Karpas-422 (cell line): ENCODE measurements at places on chromosomes 3 and 15. TPM values are rescaled to one million over a fixed set of nuclear protein-coding genes. Genes with fewer than 3 reads are reported as not detected.
A peak's percentile ranks its signal among the peaks of the same experiment; 100 is the strongest.

DNA sequence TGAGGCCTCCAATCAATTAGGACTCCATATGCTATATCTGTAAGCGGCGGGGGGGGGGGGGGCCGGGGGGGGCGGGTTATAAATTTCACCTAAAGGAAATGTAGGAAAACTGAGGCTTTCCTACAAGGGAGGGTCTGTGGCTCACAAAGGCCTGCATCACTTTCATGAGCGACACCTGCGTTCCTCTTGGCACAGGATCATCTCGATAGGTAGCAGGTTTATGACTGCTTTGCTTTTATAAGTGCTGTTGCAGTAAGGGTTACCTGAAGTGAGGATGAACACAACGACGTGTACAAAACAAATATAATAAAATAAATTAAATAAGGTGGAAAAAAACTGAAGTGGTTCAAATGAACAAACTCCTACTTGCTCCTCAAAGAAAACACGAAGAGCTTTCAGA is 194.3 kb downstream of the FOXP1 start:
- DNase-seq: no peak

- no peak for DNase-seq
Observed at GRCh38 chr15:85693277-85693676, 101.4 kb downstream of the KLHL25 start.

DNA sequence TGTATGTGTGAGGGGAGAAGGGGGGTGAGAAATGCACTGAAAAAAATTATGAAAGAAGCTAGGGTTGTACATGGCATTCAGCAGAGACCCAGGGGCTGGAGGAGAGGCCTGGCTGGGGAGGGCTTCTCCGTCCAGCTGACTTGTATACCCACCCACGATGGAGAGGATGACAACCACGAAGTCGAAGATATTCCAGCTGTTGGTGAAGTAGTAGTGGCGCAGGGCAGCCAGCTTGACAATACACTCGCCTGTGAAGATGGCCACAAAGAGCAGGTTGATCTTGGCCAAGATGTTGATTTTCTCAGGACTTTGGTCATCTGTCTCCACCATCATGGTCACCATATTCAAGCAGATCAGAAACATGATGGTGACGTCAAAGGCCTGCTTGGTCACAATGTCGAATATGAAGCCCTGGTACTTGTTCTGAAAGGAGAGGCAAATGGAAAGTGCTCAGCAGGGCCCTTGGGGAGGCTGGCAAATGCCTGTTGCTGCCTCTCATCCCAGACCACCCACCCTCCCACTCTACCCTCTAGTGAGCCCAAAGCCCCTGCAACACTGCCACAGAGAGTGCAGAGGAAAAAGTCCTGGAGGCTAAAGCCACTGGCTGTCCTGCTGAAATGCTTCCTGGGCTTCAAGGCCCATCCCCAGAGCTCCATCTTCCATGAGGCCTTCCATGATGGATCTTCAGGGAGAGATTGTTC is 58.1 kb downstream of the EXOG start:
- DNase-seq: no peak

- DNase-seq: no peak
Observed at GRCh38 chr3:145518639-145519038, 642.3 kb downstream of the PLOD2 start.

TSC22D2 gene
- total RNA-seq: 8.7 and 44.4 TPM in 2 replicates

GRCh38 chr15:79083154-79083553 is 7.4 kb downstream of the RASGRF1 start:
- DNase-seq: no peak

CA12 gene
- not detected in 2 replicates for total RNA-seq

DNA sequence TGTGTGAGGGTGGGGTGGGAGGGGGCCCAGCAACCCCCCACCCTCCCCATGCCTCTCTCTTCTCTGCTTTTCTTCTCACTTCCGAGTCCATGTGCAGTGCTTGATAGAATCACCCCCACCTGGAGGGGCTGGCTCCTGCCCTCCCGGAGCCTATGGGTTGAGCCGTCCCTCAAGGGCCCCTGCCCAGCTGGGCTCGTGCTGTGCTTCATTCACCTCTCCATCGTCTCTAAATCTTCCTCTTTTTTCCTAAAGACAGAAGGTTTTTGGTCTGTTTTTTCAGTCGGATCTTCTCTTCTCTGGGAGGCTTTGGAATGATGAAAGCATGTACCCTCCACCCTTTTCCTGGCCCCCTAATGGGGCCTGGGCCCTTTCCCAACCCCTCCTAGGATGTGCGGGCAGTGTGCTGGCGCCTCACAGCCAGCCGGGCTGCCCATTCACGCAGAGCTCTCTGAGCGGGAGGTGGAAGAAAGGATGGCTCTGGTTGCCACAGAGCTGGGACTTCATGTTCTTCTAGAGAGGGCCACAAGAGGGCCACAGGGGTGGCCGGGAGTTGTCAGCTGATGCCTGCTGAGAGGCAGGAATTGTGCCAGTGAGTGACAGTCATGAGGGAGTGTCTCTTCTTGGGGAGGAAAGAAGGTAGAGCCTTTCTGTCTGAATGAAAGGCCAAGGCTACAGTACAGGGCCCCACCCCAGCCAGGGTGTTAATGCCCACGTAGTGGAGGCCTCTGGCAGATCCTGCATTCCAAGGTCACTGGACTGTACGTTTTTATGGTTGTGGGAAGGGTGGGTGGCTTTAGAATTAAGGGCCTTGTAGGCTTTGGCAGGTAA is 8.1 kb downstream of the FAM131A start:
- peak; percentile 84 for DNase-seq

DNA sequence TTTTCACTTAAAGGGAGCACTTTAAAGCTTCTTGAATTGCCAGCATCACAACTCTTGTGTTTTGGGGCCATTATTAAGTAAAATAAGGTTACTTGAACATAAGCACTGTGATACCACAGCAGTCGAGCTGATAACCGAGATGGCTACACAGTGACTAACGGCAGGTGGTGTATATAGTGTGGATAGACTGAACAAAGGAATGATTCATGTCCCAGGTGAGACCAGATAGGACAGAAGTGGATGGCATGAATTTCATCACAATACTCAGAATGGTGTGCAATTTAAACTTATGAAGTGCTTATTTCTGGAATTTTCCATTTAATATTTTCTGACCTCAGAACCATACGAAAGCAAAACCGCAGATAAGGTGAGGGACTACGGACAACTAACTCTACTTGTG is 40.2 kb downstream of the PBRM1 start:
- DNase-seq: no peak

GRCh38 chr3:127754411-127755304 is 67.7 kb downstream of the MGLL start:
- DNase-seq: peak; percentile 64

LRRC34 gene
- 10.0 and 11.8 TPM in 2 replicates for total RNA-seq

DNA sequence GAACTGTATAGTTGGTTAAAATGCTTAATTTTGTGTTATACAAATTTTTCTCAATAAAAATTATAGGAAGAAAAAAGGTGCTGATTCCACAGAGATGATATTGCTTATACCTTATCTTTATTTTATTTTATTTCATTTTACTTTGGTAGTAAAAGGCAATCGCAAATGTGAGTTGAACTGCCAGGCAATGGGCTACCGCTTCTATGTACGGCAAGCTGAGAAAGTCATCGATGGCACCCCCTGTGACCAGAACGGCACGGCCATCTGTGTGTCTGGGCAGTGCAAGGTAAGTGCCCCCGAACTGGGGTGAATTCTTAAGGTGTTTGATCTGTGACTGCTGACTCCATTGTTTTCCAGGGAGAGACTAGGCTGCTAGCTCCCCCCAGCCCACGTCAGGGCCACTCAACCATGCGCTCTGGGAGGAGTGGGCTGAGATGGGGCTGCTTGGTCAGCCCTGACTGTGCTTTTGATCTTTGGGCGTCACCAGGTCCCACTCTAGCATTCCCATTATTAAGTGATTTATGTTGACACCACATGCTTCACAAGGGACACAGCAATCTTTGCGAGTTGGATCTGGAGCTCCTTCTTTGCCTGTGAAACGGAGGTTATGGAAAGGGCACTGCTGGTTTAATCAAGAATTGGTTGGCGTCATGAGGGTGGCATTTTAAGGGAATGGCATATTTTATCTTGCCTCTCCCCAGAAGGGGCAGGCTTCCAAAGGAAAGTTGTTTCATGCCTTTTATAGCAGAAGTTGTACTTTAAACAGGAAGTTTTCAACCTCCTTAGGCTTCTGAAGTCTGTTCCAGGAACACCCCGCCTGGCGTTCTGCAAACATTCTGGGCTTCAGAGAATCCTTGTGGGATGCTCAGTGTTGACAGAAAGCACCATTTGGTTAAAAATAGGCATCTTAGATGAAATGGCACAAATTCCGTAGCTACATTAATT is 296.5 kb downstream of the THSD4 start:
- no peak for DNase-seq

- DNase-seq: peak; percentile 45
Observed at GRCh38 chr3:180229113-180229512, 192.4 kb upstream of the PEX5L start.

DNA sequence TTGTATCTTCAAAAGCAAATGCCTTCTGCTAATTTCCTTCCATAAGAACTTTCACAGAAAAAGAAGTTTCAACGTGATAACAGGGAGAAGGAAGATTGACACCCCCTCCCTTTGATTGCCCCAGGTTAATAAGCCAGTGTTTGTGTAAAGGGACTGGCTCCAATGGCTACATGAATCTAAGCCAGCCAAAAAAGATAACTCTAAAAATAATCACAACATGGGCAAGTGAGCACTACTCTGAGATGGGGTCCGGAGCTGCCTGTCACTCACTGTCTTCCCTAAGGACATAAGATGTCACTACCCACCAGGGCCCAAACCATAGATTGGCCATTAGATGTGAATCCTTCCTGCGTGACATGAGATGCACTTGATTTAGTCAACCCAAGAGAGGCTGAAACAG is 17.6 kb upstream of the ST8SIA2 start:
- DNase-seq: no peak

DNA sequence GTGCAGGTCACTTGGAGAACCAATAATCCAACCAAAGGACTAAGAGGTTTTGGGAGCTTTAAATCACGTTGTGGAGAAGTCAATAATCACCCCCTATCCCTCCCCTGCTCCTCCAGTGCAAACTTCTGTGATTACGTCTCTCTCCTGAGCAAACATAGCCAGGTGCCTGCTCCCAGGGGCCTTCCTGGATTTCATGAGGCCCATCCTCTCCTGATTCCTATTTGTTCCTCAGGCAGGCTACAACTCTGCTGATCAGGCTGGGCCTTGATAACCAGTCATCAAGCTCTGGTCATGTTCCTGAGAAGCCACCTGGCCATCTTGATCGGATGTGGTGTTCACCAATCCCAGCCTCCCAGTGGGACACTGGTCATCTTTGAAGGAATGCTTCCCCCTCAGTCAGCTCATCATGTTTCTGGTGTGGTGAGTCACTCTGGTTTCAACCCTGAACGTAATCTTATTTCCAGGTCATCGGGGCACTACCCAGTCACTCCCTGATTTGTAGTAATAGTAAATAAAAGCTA is 2.9 kb upstream of the ZNF710 start:
- DNase-seq: no peak

PIERCE2 gene
- total RNA-seq: 6.9 and 12.4 TPM in 2 replicates

- no peak for DNase-seq
Observed at GRCh38 chr3:110568246-110568645, 503.4 kb upstream of the NECTIN3 start.

MED12L gene
- total RNA-seq: 0.58 and 2.4 TPM in 2 replicates

TRH gene
- total RNA-seq: not detected in 2 replicates

- no peak for DNase-seq
Observed at GRCh38 chr15:41289953-41290352, 42.4 kb downstream of the OIP5 start.

DNA sequence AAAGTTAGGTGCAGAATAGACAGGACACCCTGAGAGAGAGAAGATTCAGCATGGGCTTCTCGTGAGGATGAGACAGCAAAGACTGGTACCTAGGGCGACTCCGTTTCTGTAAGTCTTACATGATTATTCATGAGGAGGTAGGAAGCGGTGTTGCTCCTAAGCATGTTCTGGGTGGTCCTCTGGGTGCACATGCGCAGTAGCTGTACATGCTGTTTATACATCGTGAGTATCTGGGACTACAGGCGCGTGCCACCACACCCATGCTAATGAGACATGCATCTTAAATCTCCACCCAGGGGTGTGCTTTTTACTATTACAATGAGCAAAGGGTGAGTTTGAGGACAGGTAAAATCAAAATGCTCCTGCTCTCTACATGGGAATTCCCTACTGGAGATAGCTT is 12.3 kb downstream of the ALPK3 start:
- DNase-seq: peak; percentile 67

DNA sequence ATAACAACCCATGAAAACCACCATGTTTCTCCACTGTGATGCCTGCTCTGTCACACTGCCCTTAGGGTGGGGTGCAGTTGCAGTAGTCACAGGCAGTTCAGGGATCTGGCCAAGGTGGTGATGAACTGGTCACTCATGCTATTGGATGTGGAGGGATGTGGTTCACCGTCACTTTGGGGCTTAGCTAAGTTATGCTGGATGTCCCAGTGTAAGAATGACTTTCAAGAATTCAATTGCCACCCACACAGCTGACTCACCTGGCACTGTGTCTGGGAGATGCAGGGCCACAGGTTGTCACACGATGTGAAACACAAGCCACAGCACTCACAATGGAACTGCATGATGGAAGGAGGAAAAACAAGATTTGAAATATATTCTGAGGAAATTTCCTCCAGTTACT is 146.1 kb upstream of the CTNNB1 start:
- DNase-seq: no peak

GRCh38 chr3:39707314-39707909 is 102.0 kb upstream of the MYRIP start:
- peak; percentile 81 for DNase-seq

DNA sequence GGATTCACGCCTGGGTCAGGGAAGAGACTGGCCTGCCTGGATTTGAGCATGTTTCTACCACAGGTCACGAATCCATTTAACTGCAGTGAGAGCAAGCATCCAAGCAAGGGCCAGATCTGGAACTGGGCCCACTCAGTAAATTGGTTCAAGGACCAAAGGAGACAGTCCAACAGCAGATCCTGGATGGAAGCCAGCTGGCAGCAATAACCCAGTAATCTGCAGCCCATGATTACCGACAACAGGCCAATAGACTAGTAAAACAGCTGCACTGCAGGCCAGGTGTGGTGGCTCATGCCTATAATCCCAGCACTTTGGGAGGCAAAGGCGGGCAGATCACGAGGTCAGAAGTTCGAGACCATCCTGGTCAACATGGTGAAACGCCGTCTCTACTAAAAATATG is 11.8 kb downstream of the SAMD7 start:
- no peak for DNase-seq

DNA sequence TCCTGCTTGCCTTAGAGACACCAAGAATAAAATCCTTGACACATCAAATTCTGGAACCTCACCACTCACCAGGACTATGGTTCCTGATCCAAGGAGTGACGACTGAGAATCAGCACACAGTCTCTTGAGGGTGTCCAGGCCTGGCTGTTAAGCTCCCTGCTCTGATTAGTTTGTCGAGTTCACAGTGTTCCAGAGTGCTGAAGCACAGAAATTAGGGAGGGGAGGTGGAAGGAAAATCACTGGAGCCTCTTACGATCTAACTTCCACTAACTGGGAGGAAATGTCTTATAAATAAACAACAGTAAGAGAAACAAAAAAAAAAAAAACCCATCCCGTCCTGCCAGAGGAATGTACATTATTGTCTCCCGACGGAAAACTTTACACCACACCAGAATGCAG is 330.2 kb downstream of the TIGIT start:
- no peak for DNase-seq

CDCP1 gene
- total RNA-seq: not detected in 2 replicates
